ENCODE measurements at places on chromosomes 13 and 19.

DNA sequence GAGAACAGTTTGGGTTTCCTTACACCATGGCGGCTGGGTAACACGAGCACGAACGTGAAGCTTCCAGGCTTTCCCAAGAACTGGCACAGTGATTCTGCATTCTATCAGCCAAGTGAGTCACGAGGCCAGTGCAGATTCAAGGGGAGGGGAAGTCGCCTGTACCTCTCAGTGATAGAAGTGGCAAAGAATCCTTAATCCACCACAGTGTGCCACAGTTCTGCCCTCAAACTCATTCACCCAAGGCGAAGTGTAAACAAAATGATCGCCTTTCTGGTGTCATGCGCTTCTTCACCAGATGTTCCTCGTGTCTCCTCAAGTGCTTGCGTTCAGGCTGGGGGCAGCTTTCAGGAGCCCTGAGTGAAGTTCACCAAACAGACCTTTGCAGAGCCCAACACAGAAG, 24.9 kb upstream of the AMER2 start:
- ATAC-seq = no peak

GRCh38 chr13:34412817-34413375, 529.2 kb upstream of the NBEA start:
- no peak for ATAC-seq

- ATAC-seq = peak; percentile 90
Observed at GRCh38 chr19:16293118-16294091, 31.2 kb upstream of the KLF2 start.

DNA sequence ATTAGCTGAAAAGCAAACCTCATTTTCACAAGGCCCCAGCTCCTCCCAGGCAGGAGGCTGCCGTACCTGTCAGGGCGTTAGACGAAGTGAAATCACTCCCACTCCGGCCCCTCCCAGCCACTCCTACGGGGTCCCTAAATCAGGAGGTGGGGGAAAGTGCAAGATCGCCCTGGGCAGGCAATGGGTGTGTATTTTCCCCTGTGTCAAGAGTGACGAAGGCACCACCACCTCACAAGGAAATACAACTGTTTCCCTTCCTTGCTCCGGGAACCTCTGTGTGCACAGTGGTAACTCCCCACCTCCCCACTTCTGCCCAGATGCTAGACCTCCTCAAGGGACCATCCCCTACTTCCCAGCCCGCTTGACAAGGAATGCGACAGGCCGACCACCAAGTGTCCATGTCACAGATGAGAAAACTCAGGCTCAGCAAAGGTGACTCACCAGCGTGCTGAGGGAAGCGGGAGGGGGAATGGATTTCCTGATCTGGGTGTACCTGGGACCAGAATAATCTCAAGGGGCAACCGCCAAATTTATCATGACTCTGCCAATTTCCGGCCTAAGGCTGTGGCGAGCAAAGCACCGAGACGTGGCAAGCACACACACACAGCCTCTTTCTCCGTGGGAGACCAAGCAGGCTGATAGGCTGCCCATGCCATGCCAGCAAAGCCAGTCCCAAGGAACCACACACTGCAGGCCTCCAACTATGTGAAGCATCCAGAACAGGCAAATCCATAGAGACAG, 7.3 kb downstream of the PPP6R1 start:
- ATAC-seq = no peak

- no peak for ATAC-seq
Observed at GRCh38 chr13:23859904-23860303, 29.3 kb downstream of the MIPEP start.

- ATAC-seq = no peak
Observed at GRCh38 chr13:39374741-39375189, 228.2 kb downstream of the LHFPL6 start.

- no peak for ATAC-seq
Observed at GRCh38 chr13:71722206-71722605, 144.8 kb downstream of the DACH1 start.

- no peak for ATAC-seq
Observed at GRCh38 chr19:48959341-48960239, 4.9 kb downstream of the BAX start.
